ENCODE measurements at places on chromosomes 7 and 10.
A peak's percentile ranks its signal among the peaks of the same experiment; 100 is the strongest.

GRCh38 chr7:128122576-128123290 lies 91.5 kb upstream of the LRRC4 start:
- no peak for DNase-seq

- DNase-seq = no peak
These were observed 86.4 kb downstream of the FAM53B start for GRCh38 chr10:124657806-124658205.

GRCh38 chr10:126268013-126268920 lies 120.0 kb downstream of the ADAM12 start:
- no peak for DNase-seq

GRCh38 chr7:17126413-17127268 lies 171.8 kb upstream of the AHR start:
- no peak for DNase-seq

- DNase-seq = no peak
These were observed 26.4 kb upstream of the KNDC1 start for GRCh38 chr10:133133471-133134231.

GRCh38 chr10:86798025-86798424 lies 41.6 kb downstream of the BMPR1A start:
- no peak for DNase-seq

GRCh38 chr10:114233482-114233881 lies 5.6 kb upstream of the VWA2 start:
- DNase-seq = no peak

- no peak for DNase-seq
These were observed 333.7 kb upstream of the PODXL start for GRCh38 chr7:131890176-131890575.

- no peak for DNase-seq
These were observed 317.2 kb downstream of the GRID1 start for GRCh38 chr10:86049442-86049841.

DNA sequence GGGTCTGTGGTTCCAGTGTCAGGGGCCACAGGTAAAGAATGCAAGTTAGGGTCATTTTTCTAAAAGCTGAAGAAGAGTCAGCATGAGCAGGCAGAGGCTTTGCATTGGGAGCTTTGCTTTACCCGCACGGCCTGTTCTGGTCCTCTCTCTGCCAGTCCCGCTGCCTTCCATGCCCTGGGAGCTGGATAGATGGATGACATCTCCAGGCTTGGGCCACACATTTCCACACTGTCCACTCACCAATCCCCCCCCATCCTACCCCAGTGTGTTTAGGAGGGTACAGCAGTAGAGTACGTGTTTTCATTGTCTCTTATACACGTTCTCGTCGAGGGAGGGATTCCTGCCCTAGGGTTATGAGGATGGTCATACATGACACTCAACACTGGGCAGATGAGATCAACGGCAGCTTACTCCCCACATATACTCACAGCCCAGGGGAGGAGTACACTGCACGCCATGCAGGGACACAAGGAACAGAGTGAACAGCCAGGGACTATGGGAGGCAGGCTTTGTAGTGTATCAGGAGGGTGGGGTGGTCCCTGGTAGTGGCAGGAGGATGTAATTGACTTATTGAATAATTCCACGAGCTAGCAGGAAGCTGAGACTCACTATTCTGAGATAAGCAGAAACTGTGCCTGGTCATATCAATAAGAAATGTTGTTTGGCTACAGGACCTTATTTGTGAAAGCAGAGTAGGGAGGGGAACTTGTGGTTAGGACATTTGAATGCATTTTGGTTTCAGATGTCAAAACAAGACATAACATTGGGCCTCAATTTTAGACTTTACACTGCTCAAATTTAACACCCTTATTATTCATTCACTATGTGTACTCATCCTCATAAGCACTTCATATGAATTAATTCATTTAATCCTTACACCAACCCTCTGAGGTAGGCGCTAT lies 36.6 kb downstream of the PLPP4 start:
- no peak for DNase-seq

DNA sequence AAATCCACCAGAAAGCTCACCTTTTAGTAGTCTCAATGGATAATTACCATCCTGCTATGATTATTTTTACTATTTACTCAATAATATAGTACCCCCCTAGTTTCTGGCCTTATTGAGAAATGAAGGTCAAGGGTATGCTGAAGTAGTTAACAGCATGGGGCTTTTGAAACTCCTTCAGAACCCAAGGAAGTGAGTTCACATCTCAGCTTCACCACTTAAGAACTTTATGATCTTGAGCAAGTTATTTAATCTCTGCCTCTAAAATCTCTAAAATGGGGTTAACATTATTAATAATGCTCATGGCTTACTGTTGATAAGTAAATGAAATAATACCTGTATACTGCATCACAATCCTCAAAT lies 5.8 kb downstream of the MTPN start:
- no peak for DNase-seq

DNA sequence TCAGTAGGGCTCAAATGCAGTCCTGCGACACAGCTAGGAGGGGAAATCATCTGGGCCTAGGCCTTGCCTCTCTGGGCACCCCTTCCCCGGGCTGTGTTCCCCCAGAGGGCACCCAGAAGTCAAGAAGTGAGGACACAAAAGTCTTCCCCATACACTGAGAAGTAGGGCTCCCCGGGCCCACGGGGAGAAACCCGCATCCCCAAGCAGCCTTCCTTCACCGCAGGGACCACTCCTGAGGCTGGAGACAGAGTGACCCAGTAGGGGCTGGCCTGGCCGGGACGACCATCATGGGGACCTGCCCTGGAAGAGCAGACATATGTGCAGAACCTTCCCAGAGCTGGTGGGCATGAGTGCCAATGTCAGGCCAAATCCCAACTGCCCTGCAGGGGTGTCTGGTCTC lies 163.5 kb downstream of the GFRA1 start:
- DNase-seq = no peak

DNA sequence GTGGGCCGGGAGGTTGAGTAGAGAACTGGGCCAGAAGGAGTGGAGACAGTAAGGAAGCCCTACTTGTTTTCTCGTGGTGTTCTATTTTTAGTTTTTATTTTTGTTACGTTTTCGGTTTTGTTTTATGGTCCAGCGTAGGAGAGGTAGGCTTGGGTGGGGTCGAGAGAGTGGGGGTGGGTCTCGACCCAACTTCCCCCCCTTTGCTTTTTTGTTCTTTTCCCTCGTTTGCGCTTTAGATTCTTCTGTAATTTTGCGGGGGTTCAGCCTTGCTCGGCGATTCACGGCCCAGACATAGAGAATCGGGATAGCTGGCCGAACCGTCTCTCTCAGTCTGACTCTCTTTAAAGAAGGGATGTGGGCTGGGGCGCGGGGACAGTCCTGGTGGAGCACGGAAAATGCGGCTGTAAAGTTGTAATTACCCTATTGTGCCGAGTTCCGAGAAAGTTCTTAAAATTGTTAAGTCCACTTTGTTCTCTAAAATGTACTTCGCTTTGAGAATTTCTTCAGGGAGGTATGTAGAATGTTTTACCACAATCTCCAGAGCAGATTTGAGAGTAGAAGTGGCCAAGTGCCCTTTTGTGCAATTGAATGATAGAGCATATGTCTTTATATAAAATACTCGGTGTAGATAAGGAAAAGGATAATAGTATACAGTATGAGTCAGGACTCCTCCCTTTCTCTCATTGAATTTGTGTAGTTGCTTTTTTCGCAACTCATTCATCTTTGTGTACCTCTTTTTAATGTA lies 816 bp downstream of the DMTF1 start:
- peak; percentile 37 for DNase-seq

DNA sequence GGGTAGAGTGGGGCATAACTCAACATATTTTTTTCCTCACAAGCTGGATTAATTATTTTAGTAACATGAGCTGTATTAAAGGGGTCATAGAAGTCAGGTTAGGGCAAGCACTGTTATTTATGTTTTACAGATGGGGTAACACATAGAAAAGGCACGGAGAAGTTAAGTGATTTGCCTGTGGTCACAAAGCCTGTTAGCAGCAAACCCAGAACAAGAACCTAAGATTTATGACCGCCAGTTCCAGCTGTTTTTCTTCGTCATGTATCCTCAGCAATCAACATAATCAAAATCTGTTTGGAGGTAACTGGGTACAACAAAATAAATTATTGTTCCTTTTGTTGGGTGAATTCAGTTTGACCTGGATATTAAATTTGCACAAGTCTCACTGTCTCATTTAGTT lies 57.2 kb upstream of the BET1 start:
- no peak for DNase-seq

- DNase-seq = no peak
These were observed 893.9 kb downstream of the CCSER2 start for GRCh38 chr10:85222300-85222699.

GRCh38 chr7:139455789-139456188 lies 27.7 kb downstream of the KLRG2 start:
- DNase-seq = no peak

DNA sequence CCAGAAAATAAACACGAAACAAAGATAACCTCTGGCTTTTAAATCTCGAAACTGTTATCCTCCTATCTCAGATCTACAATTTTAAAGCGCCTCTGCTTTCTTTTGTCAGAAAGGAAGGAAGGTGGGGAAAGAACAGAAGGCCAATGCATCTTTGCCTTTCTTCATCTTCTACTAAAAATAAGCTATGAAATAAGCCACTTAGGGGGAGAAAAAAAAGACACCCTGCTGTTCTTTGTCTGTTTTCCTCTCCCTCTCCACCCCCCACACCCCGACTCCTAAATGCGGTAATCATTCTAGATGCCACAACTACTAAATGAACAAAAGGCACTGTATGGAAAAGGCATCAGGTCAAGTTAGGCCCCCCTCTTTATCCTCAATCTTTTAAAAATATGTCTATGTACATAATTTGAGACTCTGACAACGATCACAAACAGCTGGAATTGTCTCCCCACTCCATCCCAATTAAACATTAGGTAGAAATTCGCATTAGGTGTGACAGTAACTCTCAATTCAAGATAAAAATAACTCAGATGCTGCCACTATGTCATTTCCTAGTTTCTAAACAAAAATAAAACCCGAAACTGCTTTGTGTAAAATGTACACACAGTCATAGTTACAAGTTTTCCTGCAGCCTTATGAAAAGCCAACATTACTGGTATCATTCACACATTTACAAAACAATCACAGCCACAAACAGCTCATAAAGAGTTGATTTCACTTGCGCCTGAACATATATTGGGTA lies 2.4 kb downstream of the UBE2H start:
- no peak for DNase-seq
